HuH-7.5 (cell line): ENCODE measurements at places on chromosomes 5 and 9.

- DNase-seq, result no peak
Observed at GRCh38 chr5:172835290-172835993, 1.4 kb downstream of the ERGIC1 start.

GRCh38 chr5:112660359-112660758, 77.3 kb upstream of the APC start:
- no peak for DNase-seq

GRCh38 chr5:78509145-78509865, 139.3 kb downstream of the LHFPL2 start:
- no peak for DNase-seq

DNA sequence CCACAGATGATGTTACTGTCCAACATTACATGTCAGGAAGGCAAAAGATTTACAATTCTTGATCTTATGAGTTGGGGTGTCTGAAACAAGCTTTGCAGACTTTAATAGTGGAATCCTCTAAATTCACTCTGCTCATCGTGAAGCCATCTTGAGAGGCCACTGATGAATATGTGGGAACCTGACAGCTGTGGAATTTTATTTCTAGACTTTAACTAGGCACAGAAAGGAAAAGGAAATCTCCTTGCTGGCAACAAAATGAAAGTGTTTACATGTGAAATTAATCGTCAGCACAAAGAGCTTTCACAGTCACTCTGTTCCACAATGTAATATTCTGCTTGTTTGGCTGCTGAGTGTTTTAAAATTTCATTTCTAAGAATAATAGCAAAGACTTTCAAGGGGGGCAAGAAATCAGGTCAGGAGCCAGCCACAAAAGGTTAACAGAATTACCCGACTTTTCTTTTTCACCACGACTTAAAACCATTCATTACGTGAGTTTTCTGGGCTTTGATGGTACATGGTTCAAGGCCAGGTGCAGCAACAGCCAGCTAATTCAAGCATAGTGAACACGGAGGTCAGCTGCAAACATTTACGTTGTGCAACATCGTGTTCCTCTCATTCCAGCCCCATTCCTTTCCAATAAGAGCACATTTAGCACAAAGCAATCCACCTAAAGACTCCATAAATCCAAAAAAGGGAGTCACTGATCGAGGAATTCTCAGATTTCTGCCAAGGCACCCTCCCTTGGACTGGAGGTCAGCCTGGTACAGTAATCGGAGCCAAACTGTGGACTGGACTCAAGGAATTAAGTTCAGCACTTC, 14.6 kb downstream of the NREP start:
- no peak for DNase-seq

- DNase-seq, result no peak
Observed at GRCh38 chr5:62727861-62728260, 149.2 kb downstream of the LRRC70 start.

DNA sequence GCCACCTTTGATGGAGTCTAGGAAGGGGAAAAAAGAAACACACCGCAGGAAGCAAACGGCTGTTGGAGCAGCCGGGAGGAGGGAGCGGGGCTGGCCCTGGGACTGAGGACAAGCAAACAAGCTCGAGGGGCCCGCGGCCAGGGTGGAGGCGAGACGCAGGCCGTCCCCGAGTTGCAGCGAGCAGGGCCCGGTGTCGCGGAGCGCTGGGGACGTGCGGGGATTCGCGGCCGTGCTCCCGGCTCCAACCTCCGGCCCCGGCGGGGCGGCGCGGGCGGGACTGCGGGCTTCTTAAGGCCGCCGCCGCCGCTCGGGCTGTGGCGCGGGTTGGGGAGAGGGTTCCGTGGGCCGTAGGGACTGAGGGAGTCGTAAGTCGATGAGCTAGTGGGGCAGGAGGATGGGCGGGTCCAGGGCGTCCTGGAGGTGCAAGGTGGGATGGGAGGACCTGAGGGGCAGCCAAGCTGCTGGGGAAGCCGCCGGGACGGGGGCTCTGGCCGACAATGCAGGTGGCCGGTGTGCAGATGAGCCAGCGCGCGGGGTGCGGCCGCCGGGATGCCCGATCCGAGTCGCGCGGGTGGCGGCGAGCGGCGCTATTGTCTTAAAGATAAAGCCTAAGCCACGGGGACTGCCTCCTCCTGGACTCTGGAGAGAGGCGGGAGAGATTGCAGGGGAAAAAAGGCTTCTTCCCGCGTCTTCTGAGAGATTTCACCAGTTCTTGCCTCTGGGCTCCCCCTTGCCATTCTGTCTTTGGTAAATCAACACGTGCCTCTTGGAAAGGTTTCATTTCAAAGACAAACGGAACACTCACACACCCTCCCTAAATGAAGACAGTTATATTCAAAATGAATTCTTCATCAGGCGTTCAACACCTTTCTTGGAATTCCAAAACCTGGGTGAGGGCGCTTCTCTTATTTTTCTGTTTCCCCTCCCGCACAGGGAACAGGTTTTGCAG, 1.6 kb upstream of the HAPLN1 start:
- peak; percentile 83 for DNase-seq

DNA sequence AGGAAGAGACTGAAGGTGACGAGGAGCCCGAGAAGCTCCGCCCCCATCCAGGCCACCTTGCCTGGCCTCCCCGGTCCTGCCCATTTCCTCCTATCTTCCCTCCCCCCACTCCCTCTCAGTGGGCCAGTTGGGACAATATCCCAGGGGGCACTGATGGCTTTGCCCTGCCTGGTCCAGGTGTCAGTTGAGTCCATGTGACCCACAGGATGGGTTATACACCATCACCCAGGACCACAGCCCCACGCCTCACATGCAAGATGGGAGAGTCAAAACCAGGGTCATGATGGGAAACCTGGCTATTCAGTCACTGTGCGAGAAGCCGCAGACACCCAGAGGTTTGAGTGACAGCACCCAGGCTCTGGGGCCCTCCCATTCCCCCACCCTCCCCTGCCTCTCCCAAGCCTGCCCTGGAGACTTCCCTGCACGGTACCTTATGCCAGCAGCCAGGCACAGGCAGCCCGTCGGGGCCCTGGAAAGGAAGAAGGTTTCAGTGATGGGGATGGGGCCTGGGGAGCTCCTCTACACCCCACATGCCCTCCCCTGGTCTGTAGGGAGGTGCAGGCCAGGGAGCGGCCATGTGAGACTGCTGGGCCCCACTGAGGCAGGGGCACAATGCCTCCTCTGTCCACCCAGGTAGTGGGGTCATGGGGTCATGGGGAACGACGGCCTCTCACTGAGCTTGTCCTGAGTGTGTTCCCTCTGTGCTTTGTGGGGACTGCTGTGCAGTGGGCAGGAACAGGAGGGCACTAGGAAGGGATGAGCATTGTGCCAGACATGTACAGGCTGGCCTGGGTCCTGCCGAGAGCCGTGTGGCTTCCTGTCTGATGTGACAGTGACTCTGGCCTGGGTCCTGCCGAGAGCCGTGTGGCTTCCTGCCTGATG, 6.3 kb upstream of the PHYKPL start:
- no peak for DNase-seq

DNA sequence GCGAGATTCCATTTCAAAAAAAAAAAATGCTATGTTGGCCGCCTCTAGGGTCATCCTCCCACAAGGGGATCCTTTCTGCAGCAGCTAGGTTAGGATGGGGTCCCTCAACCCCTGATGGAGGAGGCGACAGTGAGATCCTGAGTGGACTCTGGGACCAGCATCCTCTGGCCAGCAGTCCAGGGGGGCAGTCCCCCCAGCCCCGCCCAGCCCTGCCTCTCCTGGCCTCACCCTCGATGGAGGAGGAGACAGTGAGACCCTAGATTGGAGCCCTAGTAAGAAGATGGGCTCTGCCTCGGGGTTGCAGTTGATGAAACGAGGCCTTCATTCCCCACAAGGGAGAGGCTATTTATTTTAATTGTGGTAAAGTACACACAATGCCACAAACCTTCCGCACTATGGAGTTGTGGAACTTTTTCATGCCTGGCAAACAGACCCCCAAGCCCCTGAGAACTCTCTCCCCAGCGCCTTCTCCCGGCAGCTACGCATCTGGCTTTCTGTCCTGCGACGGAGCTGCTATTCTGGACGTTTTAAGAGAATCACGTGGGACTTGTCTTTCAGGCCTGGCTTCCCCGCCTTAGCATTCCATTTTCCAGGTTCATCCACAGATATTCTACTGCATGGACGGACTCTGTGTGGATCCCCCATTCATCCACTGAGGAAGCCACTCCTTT, 15.8 kb downstream of the VAV2 start:
- DNase-seq, result no peak

GRCh38 chr5:157343842-157344790, 78.2 kb downstream of the CYFIP2 start:
- DNase-seq, result no peak

- no peak for DNase-seq
Observed at GRCh38 chr5:61286446-61287132, 45.5 kb upstream of the ZSWIM6 start.

DNA sequence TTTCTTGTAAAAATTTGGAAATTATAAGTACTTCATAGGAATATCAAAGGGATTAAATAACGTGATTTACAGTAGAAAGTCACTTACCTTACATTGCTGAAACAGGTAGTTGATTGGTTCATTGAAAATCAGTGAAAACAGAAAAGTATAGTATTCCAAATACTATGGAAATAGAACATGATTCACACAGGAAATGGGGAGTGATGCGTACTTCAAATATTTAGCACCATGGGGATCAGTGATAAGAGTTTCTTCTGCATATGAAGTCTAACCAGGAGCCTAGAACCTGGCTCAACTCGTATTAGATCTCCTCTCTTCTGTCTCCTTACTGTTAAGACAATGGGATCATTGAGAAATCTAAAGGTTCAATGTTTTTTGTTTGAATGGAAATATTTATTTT, 133.3 kb downstream of the FAM174A start:
- DNase-seq, result no peak

GRCh38 chr9:112194969-112195431, 19.9 kb upstream of the SUSD1 start:
- DNase-seq, result no peak

DNA sequence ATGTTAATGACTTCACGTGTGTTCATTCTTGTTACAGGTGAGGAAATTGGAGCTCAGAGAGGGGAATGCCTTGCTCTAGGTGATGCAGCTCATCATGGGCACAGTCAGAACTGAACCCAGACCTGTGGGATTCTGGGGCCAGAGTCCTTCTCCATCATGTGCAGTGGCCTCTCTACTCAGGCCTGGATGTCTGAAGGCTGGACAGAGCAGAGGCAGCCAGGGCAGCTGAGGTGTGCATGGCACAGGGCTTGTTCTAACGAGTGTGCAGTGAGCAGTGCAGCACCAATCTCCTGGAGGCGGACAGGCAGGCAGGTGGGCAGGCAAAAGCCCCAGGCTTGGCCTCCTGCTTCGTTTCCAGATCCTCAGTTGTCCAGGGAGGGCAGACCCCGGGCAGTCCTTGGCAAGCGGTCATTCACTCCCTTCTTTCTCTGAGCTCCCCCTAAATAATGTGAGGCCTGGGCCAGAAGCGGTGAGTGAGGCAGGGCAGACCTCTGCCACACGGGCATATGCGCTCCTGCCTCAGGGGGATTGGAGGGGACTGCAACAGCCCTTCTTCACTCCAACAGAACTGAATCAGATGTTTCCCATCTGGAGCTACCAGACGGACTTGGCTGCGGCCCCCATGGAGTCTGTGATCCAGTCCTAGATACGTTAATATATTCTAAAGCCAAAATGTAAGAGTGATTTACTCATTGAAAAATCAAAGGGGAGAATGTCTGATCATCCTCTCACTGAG, 68.7 kb upstream of the FSTL4 start:
- no peak for DNase-seq

DNA sequence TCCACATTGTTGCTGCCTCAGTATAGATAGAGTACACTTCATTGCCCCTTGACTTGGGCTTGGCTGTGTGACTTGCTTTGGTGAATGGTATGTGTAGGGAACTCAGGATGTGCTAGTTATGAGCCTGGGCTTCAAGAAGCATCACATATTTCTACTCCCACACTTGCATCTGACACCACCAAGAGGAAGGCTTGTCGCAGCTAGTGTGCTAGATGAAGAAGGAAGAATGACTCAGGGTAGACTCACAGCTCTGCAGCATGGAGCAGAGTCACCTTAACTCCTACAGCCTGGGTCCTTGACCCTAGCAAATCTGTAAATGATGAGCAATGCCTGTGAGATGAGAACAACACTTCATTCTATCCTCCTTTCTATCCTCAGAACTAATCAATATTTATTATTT, 261.8 kb downstream of the ASTN2 start:
- DNase-seq, result no peak

GRCh38 chr5:124700333-124700732, 46.1 kb downstream of the ZNF608 start:
- no peak for DNase-seq

- no peak for DNase-seq
Observed at GRCh38 chr5:87164409-87164808, 103.3 kb upstream of the RASA1 start.

DNA sequence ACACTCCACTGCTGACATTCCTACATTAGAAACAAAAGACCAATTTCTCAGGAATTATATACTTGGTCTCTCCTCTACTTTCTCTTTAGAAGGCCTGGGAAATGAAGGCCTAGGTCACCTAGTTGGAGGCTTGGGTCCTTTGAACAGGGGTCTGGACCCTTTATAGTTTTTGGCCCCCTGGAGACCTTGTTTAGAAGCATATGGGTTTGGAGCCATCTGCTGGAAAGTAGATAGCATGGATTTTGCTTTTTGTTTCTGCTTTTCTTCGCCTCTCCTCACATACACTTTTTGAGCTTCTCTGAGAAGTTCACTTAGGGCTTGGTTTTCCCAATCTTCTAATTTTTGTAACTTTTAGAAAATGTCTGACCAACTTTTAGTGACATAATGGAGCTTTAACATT, 67.1 kb upstream of the CDK20 start:
- no peak for DNase-seq

DNA sequence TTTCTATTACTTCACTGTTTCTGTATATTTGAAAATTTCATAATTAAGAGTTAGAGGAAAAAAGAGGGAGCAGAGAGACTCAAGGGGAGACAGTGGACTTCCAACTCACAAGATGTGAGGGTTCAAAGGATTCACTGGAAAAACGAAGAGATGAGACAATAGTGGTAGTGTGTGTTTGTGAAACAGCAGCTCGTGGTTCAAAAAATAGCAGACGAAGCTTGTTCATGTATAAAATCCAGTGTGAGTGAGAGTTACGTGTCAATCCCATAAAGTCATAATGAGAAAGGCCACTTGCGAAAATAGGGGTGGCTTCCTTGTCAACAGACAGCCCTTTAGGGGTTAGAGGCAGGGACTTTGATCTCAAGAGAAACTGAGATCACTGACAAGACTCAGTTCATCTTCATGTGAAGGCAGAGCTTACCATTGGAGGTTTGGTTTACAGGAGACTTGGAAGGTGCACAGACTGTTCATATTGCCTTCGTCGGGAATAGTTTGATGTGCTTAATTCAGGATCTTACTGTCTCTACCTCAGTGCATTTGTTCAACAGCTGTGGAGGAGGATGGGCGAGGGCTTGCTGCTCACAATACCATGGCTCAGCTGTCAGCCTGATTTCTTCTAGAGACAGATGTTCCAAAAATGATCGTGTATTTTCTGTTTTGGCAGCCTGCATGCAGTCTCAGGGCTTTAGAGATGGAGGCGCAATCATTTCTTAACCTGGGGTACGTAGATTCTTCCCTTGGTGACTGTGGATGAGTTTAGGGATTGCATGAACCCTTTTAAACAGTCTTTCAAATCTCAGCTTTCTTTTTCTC, 105.7 kb upstream of the KLF9 start:
- no peak for DNase-seq

- DNase-seq, result no peak
Observed at GRCh38 chr9:32069969-32070368, 314.5 kb upstream of the ACO1 start.

GRCh38 chr9:84238652-84239051, 101.9 kb downstream of the SLC28A3 start:
- no peak for DNase-seq

GRCh38 chr9:131529597-131530545, 1.2 kb downstream of the UCK1 start:
- DNase-seq, result no peak
